ENCODE measurements at places on chromosomes 12 and 14. TPM values are rescaled to one million over a fixed set of nuclear protein-coding genes. Genes with fewer than 3 reads are reported as not detected.

DNA sequence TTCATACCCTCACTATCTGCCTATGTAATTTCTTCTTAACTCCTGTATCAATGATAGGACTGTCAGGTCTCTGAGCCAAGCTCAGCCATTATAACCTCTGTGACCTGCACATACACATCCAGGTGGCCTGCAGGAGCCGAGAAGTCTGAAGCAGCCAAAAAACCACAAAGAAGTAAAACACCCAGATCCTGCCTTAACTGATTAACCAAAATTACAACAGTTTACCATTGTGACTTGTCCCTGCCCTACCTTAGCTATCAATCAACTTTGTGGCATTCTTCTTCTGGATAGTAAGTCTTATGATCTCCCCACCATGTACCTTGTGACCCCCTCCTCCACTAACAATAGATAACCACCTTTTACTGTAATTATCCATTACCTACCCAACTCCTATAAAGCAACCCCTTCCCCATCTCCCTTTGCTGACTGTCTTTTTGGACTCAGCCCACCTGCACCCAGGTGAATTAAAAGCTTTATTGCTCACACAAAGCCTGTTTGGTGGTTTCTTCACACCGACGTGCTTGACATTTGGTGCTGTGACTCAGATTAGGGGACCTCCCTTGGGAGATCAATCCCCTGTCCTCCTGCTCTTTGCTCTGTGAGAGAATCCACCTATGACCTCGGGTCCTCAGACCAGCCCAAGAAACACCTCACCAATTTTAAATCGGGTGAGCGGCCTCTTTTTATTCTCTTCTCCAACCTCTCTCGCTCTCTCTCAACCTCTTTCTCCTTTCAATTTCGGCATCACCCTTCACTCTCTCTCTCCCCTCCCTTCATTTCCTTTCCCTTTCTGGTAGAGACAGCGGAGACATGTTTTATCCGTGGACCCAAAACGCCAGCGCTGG lies 11.5 kb upstream of the LGMN start:
- no peak for DNase-seq

- no peak for DNase-seq
Measured at GRCh38 chr14:104724407-104724980, 465 bp downstream of the ADSS1 start.

Gene IL31
- polyA plus RNA-seq, result not detected

- no peak for DNase-seq
Measured at GRCh38 chr14:57051633-57052032, 217.1 kb downstream of the EXOC5 start.

- no peak for DNase-seq
Measured at GRCh38 chr12:50006280-50006679, 19.0 kb downstream of the RACGAP1 start.

GRCh38 chr12:43028826-43029225 lies 439.3 kb upstream of the PRICKLE1 start:
- DNase-seq, result no peak

Gene NRXN3
- polyA plus RNA-seq, result 61.8 TPM

DNA sequence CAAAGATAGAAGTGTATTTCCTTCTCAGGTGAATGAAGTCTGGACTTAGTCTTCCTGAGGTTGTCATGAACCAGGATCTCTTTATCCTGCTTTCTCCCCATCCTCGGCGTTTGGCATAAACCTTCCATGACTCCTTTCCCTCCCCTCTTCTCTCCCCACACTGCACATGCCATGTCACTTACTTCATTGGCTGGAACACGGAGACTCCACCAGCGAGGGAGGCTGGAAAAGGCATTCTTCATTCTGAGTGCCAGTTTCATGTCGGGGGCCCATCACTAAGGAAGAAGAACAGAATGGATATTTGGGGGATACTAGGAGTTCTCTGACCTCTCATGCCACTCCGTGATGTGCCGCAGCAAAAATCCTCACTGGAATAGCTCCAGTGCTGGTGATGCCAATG lies 105.6 kb downstream of the VCPKMT start:
- DNase-seq, result no peak

DNA sequence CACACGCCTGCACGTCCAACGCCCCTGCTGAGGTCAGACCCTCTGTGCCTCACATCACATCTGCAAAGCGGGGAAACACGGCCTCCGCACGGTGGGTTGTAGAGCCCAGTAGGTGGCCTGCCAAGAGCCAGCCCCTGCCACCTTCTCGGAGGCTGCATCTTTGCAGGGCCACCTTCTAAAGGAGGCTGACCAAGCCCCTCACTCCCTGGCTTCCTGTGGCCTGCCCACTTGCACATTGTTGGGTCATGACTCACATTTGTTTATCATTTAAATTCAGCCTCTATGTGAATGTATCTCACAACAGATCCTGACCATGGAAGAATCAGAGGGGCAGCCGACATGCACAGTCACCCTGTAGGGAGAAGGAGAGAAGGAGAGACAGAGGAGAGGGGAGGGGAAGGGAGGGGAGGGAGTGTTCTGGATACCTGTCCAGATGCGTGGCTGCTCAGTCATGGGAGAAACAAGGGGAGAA lies 319.5 kb upstream of the DIO3 start:
- DNase-seq, result no peak

GRCh38 chr12:80186727-80187217 lies 87.4 kb downstream of the OTOGL start:
- DNase-seq, result peak; percentile 78

DNA sequence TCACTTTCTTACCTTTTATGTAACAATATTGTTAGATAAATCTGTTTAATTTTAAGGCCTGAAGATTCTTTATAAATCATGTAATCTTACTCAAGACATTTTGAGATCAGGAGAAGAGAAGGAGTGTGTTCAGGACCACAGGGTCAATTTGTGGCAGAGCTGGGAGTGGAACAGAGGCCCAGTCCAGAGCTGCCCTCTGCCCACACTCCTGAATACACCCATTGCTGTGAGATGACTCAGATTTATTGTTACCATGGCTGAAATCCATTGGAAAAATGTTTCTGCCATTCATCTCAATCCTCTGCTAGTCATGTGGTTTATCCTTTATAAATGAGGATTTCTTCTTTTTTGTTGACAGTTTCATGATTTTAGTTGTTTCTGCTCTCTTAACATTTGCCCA lies 100.5 kb upstream of the STXBP6 start:
- DNase-seq, result no peak

Gene PPHLN1
- 52.1 TPM for polyA plus RNA-seq

Gene HPD
- polyA plus RNA-seq, result 0.17 TPM

Gene SMIM41
- polyA plus RNA-seq, result 0.79 TPM

Gene PRPH
- 341 TPM for polyA plus RNA-seq

Gene DAO
- polyA plus RNA-seq, result 0.24 TPM

DNA sequence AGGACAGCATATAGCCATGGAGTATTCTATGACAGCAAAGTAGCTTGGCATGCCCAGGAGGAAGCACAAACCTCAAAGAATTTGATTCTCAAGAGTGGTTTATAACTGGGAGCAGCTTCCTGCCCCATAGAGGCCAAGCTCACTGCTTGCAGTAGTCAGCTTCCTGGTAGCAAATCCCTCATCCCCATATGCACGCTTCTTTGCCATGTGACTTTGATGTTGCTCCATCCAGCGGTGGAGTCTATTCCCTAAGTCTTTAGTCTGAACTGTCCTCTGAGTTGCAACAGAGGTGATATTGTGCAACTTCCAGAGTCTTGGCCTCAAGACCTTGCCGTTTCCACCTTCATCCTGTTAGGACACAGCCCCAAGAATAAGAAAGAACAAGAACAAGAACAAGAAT lies 996.8 kb upstream of the TMEM132C start:
- DNase-seq, result no peak

Gene TAS2R42
- polyA plus RNA-seq, result 0.23 TPM

- no peak for DNase-seq
Measured at GRCh38 chr12:92628476-92628875, 74.3 kb upstream of the PLEKHG7 start.

DNA sequence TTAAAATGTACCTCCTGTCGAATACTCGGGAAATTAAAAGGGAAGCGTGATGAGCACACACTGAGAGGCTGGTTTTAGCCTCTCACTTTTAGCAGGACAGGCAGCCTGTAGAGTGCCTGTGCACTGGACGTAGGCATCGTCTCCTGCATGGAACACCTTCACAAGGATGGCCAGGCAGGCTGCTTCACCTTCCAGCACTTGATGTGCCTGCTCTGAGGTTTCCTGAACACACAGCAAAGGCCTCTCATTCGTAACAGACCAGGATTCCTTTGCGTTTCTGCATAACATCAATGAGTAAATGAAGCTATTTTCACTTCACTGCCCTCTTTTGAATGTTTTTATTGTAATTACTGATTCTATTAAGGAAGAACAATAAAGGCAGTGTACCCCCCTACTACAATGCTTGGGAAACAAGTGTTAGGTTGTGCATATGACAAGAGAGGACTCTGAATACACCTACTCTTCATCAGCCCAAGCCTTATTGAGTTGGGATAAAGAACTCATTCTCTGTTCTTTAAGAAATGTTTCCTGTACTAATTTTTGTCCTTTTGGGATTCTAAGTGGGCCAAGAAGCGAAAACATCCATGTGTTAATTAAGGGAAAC lies 1077.6 kb upstream of the FOXG1 start:
- no peak for DNase-seq

GRCh38 chr12:64560396-64561301 lies 49.6 kb upstream of the RASSF3 start:
- peak; percentile 51 for DNase-seq

DNA sequence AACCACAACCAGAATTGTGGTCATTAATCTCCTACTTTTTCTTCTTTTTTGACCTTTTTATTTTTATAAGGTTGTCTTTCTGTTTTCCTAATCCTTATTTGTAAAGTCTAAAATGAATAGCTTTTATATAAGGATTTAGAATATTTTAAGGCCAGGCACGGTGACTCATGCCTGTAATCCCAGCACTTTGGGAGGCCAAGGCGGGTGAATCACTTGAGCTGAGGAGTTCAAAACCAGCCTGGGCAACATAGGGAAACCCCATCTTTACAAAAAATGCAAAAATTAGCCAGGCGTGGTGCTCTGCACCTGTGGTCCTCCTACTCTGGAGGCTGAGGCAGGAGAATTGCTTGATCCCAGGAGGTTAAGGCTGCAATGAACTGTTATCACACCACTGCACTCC lies 55.1 kb downstream of the IFT81 start:
- DNase-seq, result no peak

GRCh38 chr12:1272142-1272541 lies 281.1 kb downstream of the ERC1 start:
- DNase-seq, result no peak

Gene AKAP3
- polyA plus RNA-seq, result 3.2 TPM

Gene TAS2R43
- 0.42 TPM for polyA plus RNA-seq

DNA sequence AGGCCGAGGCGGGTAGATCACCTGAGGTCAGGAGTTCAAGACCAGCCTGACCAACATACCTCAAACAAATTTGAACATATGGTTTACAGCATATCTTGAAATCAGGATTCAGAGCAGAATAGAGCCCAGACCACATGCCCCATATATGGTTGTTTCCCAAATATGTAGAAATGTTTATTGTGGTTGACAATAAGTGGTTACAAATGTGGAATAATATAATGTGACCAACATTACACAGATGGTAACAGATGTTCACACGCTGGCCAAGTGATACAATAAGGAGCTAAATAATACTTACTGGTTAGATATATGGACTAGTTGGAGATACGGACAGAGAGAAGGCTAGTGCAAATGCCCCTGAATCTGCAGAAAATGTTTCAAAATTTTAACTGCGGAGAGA lies 85.3 kb downstream of the MAPKAPK5 start:
- DNase-seq, result no peak

DNA sequence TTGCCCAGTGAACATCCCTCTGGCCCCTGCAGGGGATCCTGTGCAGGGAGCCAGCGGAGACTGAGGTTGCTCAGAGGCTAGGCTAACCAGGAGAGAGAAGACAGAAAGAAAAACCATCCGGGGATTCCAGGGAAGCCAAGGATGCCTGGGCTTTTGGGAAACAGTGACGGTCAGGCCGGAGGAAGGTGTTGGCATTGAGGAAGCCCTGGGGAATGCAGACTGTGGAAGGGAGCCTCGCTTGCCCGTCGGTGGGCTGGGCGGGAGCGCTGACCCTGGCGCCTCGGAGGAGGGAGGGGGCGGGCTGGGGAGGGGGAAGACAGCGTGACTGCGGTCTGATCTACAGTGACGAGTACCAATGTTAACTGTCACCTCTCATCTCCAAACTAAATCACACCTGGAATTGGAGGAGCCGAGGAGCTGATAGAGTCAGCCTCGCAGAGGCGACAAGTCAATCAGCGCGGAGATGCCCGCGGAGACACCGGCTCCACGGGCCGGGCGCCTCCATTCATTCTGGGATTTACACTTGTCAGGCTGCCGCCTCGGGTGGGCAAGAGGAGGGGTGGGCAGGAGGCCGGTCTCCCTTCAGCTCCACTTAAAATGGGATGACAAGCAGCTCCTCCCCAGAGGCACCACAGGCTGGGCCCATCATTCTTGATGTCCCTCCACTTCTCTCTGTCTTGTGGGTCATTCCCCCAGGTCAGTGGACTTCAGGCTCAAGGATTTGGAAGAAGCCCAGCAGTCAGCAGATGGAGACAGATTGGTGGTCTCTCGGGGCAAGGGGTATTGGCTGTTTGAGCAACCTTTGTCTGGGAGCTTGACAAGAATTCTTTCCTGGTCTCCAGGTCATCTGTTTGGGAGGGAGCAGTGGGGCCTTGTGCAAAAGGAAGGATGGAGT lies 20.4 kb upstream of the GPATCH2L start:
- no peak for DNase-seq

- no peak for DNase-seq
Measured at GRCh38 chr12:110508071-110508586, 6.0 kb downstream of the RAD9B start.
